ENCODE measurements at places on chromosomes 11 and 22. TPM values are rescaled to one million over a fixed set of nuclear protein-coding genes. Genes with fewer than 3 reads are reported as not detected.

The PLEKHA7 gene
- 9.9 TPM for total RNA-seq

The RAB30 gene
- 44.1 TPM for total RNA-seq

The TMEM191B gene
- not detected for total RNA-seq

The MB gene
- not detected for total RNA-seq

The NTM gene
- 5.3 TPM for total RNA-seq

- peak; percentile 93 for DNase-seq
Measured at GRCh38 chr11:76152086-76152681, 54.1 kb downstream of the WNT11 start.

DNA sequence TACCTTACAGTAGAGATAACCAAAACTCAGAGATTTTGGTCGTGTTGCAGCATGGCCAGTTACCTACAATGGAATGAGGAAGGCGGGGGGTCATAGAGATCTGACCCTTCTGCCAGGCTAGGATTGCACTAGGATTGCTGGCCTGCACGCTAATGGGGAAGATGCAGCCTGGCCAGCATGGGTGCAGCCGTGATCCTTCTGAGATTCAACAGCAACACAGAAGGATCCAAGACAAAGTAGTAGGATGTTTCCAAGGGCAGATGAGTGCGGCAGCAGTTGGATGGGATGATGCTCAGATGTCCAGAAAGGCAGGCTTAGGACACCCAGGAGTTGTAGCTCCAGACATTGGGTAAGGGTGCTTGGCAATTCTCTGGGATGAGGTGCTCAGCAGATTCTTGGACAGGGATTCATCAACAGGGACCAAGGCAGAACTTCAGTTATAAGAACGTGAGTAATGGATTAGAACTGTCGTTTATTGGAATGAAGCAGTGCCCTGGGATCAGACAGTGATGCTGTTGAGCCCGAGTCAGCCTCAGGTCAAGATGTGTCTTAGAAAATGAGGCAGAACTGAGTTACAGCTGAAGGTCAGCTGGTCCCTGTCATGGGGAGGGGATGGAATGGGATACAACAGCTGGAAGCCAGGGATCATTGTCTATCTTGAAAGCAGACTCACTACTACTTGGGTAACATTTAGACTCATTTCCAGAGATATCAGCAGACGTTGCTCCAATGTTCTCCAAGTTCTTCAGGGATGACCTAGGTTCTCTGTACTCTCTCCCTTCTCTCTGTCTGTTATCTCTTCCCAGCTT lies 71.0 kb downstream of the PARVA start:
- DNase-seq, result no peak

GRCh38 chr11:44192462-44193100 lies 97.1 kb downstream of the EXT2 start:
- no peak for DNase-seq

- DNase-seq, result no peak
Measured at GRCh38 chr11:104556606-104557301, 341.5 kb downstream of the CASP12 start.

- DNase-seq, result peak; percentile 64
Measured at GRCh38 chr11:126410649-126411048, 55.2 kb downstream of the ST3GAL4 start.

DNA sequence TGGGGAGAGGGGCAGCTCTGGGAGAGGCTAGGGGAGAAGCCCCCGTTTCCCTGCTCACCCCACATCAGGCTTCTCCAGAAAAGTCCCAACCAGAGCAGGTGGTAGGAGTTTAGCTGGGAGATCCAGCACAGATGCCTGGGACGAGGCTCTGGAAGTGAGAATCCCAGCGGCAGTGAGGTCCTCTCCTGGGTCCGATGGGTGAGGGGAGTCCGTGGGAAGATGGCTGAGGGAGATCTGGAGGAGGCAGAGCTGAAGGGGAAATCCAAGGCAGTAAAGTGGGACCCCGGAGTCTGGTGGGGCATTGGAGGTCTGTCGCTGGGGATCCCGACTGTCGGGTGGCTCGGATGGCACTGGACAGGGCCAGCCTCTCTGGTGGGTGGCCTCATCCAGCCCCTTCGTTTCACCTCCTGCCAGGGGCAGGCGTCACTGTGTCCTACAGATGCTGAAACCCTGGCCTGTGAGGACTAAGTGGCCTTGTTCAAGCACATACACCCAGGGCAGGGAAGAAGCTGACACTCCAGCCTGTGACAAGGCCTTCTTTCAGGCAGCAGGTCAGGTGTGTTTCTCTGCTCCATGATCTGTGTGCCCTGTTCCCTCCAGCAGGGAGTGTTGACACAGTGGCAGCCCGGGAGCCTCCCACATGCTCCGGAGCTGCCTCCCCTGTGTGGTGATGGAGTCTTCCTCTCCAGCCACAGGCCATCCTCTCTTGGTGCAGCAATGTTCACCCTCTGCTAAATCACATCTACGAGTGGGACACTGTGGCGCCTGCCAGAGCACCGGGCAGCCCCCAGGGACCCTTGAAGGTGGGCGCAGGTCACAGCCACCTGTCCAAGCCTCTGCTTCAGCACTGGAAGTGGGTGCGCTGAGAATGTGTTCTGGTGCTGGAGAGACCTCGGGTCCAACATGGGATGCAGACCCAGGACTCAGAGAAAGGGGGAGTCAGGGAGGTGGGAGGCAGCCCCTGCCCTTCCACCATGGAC lies 850.8 kb downstream of the BRD1 start:
- DNase-seq, result no peak

Data from aorta (tissue), 5 donors.